ENCODE measurements at places on chromosomes 16 and 17.
A peak's percentile ranks its signal among the peaks of the same experiment; 100 is the strongest.

- peak overlapping the region; percentile 69 for H3K27ac ChIP-seq
- no peaks in the 10 kb centered on the region for H3K27me3 ChIP-seq
- H3K36me3 ChIP-seq: peaks cover 75% of the 10 kb centered on the region
- H3K4me1 ChIP-seq: peaks cover 65% of the 10 kb centered on the region
- H3K4me3 ChIP-seq: peak overlapping the region; percentile 20
- ATAC-seq: no peak
Measured at GRCh38 chr16:89437991-89438390, 52.4 kb downstream of the ANKRD11 start.

GRCh38 chr17:18954321-18954720, 2.4 kb downstream of the SLC5A10 start:
- peak overlapping the region; percentile 12 for H3K4me3 ChIP-seq
- no peaks in the 10 kb centered on the region for H3K36me3 ChIP-seq
- H3K27me3 ChIP-seq: peaks cover 6% of the 10 kb centered on the region
- ATAC-seq: no peak
- H3K27ac ChIP-seq: no peak overlapping the region

GRCh38 chr17:66339561-66339960, 37.1 kb downstream of the PRKCA start:
- no peak for ATAC-seq
- no peaks in the 10 kb centered on the region for H3K27me3 ChIP-seq
- H3K36me3 ChIP-seq: peaks cover 50% of the 10 kb centered on the region
- H3K4me3 ChIP-seq: peak overlapping the region; percentile 54
- peaks cover 33% of the 10 kb centered on the region for H3K4me1 ChIP-seq
- no peak overlapping the region for H3K27ac ChIP-seq

- H3K27ac ChIP-seq: no peak overlapping the region
- H3K36me3 ChIP-seq: no peaks in the 10 kb centered on the region
- ATAC-seq: no peak
- H3K4me1 ChIP-seq: peaks cover 4% of the 10 kb centered on the region
- no peak overlapping the region for H3K4me3 ChIP-seq
Measured at GRCh38 chr16:85752511-85753420, 1.9 kb upstream of the C16orf74 start.

- H3K4me3 ChIP-seq: no peak overlapping the region
- no peak overlapping the region for H3K27ac ChIP-seq
- H3K36me3 ChIP-seq: no peaks in the 10 kb centered on the region
- no peak for ATAC-seq
Measured at GRCh38 chr16:66292241-66292935, 74.1 kb upstream of the CDH5 start.

DNA sequence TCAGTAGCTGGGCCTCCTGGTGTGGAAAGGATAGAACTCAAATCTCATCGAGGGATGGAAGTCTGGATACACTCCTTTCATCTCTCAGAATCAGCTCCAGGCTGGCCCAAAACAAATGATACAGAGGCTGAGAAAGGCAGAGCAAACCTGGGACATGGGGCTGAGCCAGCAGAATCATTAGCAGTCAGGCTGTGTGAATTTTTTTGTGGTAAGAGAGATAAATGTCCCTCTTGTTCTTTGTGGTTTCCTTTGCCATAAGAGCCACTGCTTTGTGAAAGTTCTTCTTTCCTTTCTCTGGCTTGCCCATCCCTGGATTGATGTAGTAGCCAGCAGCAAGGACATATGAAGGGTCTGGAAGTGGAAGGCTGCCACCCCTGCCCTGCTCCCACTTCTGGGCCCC, 146.2 kb downstream of the CDH13 start:
- no peak overlapping the region for H3K27ac ChIP-seq
- no peaks in the 10 kb centered on the region for H3K36me3 ChIP-seq
- H3K4me3 ChIP-seq: no peak overlapping the region

- H3K27ac ChIP-seq: no peak overlapping the region
- ATAC-seq: no peak
- peaks cover 5% of the 10 kb centered on the region for H3K36me3 ChIP-seq
- H3K4me1 ChIP-seq: peaks cover 11% of the 10 kb centered on the region
- H3K27me3 ChIP-seq: no peaks in the 10 kb centered on the region
- H3K4me3 ChIP-seq: no peak overlapping the region
Measured at GRCh38 chr17:57689254-57689653, 55.8 kb downstream of the CCDC182 start.

DNA sequence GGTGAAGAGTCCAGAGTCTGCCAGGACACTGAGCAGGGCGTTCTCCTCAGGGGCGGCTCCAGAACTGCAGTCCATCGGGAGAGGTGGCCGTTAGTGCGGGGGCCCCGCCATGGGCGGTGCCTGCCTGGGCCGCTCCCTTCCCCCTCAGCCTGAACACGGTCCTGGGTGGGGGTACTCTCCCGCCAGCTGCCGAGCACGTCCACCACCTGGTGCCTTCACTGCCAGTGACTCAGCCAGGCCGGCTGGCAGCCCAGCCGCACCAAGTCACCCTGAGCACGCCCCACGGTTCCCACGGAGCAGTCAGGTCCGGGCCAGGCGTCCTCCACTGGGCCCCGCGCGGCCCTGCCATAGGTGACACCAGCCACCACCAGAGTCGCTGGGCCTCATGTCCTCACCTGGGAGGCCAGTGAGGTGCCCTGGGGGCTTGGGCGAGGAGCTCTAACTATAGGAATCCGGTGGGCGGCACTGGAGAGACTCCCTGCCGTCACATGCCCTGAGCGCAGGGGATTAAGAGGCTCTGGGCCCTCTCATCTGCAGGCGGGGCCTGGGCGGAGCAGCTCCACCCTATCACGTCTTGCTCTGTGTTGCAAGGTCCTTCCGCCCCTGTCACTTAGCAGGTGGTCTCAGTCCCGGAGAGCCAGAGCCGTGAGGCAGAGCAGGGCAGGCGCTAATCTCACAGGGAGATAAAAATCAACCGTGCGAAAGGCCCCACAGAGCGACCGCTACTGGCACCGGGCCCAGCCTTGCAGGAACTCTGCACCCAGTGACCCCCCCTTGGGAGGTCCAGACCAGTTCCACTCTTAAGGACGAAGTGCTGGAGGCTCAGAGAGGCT, 14.3 kb downstream of the PIEZO1 start:
- peaks cover 13% of the 10 kb centered on the region for H3K4me1 ChIP-seq
- peaks cover 14% of the 10 kb centered on the region for H3K36me3 ChIP-seq
- no peaks in the 10 kb centered on the region for H3K27me3 ChIP-seq

DNA sequence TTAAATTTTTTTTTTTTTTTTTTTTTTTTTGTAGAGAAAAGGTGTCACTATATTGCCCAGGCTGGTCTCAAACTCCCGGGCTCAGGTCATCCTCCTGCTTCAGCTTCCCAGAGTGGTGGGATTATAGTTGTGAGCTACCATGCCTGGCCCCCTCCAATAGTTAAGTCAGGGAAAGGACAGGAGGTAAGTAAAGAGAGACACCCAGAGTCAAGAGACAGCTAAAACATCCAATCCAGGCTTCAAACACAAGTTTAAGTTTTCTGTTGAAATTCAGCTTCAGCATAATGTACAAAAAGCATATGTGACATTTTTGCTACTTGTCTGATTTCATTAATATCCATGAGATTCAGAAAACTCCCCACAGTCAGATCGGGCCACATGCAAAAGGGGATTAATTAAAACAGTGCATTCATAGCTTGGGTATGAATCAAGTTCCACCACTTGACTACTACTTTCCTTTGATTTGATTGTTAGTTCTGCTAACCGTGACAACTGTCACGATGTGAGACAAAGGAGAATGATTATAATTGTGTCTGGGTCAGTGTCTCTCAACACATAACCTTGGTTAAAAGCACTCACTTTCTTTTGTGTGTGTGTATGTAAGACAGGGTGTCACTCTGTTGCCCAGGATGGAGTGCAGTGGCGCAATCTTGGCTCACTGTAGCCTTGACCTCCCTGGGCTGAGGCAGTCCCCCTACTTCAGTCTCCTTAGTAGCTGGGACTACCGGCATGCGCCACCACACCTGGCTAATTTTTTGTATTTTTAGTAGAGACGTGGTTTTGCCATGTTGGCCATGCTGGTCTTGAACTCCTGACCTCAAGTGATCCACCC, 184.9 kb downstream of the PARN start:
- H3K27me3 ChIP-seq: no peaks in the 10 kb centered on the region
- no peaks in the 10 kb centered on the region for H3K4me1 ChIP-seq
- H3K27ac ChIP-seq: no peak overlapping the region
- no peak overlapping the region for H3K4me3 ChIP-seq

DNA sequence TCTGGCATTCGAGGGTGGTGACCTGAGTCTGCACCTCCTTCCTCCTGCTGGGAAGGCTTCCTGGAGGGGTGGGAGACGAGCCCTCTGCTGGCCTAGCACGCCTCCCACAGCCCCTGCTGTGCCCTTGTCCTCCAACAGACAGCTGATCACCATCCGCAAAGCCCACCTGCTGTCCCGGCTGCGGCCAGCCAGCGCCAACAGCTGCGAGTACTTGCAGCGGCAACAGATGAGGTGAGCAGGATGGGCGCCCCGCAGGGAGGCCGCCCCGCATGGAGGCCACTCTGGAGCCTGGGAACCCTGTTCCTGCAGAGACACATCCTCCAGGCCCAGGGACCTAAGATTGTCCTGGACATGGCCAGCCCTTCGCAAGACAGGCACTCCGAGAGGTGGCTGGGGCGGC, 21.6 kb downstream of the UBALD1 start:
- no peaks in the 10 kb centered on the region for H3K36me3 ChIP-seq
- H3K27me3 ChIP-seq: no peaks in the 10 kb centered on the region
- no peak overlapping the region for H3K4me3 ChIP-seq
- no peak overlapping the region for H3K27ac ChIP-seq
- no peaks in the 10 kb centered on the region for H3K4me1 ChIP-seq

All from activated T-helper 17 cell treated with anti-CD3 and anti-CD28 coated beads, Interleukin-2, amount 50 U/mL, for 72 hours (primary cell).